Right ventricle myocardium inferior (tissue), 1 donor: ENCODE measurements at places on chromosomes 1 and 21. TPM values are rescaled to one million over a fixed set of nuclear protein-coding genes. Genes with fewer than 3 reads are reported as not detected.

The RERE gene
- 133 TPM for total RNA-seq

The AMY2A gene
- total RNA-seq = not detected

The MYOC gene
- 5.3 TPM for total RNA-seq

The KRTAP19-3 gene
- total RNA-seq = not detected

The TNFRSF18 gene
- not detected for total RNA-seq

The SPATA46 gene
- not detected for total RNA-seq

The KCNQ4 gene
- total RNA-seq = 2.8 TPM

The BLACAT1 gene
- total RNA-seq = not detected

The COL8A2 gene
- total RNA-seq = 1.0 TPM

The A3GALT2 gene
- not detected for total RNA-seq

The KIF26B gene
- total RNA-seq = 3.8 TPM

The ABCD3 gene
- 69.0 TPM for total RNA-seq

The C1orf216 gene
- 9.8 TPM for total RNA-seq

The HUNK gene
- 0.08 TPM for total RNA-seq

The ESPN gene
- 0.24 TPM for total RNA-seq

The APOBEC4 gene
- total RNA-seq = not detected

The ANGPTL3 gene
- total RNA-seq = not detected

The GJA5 gene
- 11.3 TPM for total RNA-seq

The SERTAD4 gene
- 5.1 TPM for total RNA-seq
